ENCODE measurements at places on chromosomes 5 and 9. TPM values are rescaled to one million over a fixed set of nuclear protein-coding genes. Genes with fewer than 3 reads are reported as not detected.

NEUROG1 gene
- not detected for total RNA-seq

EPB41L4A gene
- 12.1 TPM for total RNA-seq

RALGDS gene
- 65.4 TPM for total RNA-seq

- no peak for DNase-seq
- no peaks in the 10 kb centered on the region for H3K36me3 ChIP-seq
- no peak overlapping the region for H3K27ac ChIP-seq
- H3K4me3 ChIP-seq: no peak overlapping the region
Observed at GRCh38 chr5:68246802-68247201, 31.2 kb downstream of the PIK3R1 start.

DNA sequence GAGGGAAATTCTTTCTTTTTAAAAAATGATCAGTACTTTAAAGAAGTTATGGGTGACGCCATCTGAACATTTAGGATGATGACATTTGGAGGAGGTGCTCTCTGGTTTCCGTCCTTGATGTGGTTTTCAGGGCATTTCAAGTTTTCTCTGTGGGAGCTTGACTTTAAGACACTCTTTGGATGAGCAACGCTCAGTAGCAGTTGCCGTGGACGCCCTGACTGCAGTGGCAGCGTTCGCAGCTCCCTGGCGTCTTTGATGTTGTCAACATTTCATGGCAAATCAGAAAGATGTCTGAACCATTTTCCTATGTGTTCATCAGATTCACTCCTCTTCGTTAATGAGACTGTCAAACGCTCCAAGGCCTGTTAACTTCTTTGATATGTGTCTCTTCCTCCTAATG, 86.1 kb downstream of the ZNF354C start:
- H3K27me3 ChIP-seq: no peaks in the 10 kb centered on the region
- no peak for DNase-seq
- H3K27ac ChIP-seq: no peak overlapping the region
- H3K36me3 ChIP-seq: no peaks in the 10 kb centered on the region
- H3K4me3 ChIP-seq: no peak overlapping the region

DNA sequence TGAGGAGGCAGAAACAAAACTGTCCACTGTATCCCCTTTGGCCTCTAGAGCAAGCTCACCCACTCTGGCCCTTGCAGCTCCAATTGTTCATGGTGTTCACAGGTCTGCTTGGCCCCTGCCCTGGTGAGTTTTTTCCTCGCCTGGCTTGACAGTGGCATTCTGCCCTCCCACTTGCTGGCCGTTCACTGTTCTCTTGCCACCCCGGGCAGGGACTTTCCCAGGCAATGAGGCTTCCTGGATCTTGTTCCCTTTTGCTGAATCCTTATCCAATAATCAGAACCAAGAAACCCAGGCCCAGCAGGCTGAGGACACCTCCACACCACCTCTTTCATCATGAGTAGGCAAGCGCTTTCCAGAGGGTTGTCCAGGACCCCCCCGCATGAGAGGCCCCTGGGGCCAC, 31.2 kb downstream of the ZNF618 start:
- no peak overlapping the region for H3K4me3 ChIP-seq
- no peaks in the 10 kb centered on the region for H3K4me1 ChIP-seq
- H3K27ac ChIP-seq: no peak overlapping the region
- no peak for DNase-seq
- no peaks in the 10 kb centered on the region for H3K27me3 ChIP-seq
